Activated CD8-positive, alpha-beta memory T cell treated with anti-CD3 and anti-CD28 coated beads, Interleukin-2, amount 10 ng/mL, durations not matched to agents 7 days and 5 days (primary cell): ENCODE measurements at places on chromosomes 4 and X. TPM values are rescaled to one million over a fixed set of nuclear protein-coding genes. Genes with fewer than 3 reads are reported as not detected.

- no peak for DNase-seq
- no peaks in the 10 kb centered on the region for H3K36me3 ChIP-seq
- H3K27me3 ChIP-seq = peaks cover 2% of the 10 kb centered on the region
- no peaks in the 10 kb centered on the region for H3K4me1 ChIP-seq
- no peak overlapping the region for H3K4me3 ChIP-seq
- no peak overlapping the region for H3K27ac ChIP-seq
Observed at GRCh38 chr4:141027421-141027820, 105.8 kb downstream of the RNF150 start.

GRCh38 chr4:139973616-139974015 is 180.4 kb downstream of the MAML3 start:
- no peak for DNase-seq
- no peaks in the 10 kb centered on the region for H3K27me3 ChIP-seq
- H3K4me1 ChIP-seq = peaks cover 49% of the 10 kb centered on the region
- H3K4me3 ChIP-seq = no peak overlapping the region
- peaks cover 6% of the 10 kb centered on the region for H3K36me3 ChIP-seq

- H3K27ac ChIP-seq = peak overlapping the region; percentile 56
- peaks cover 29% of the 10 kb centered on the region for H3K27me3 ChIP-seq
- H3K36me3 ChIP-seq = no peaks in the 10 kb centered on the region
- peak; percentile 59 for DNase-seq
- H3K4me3 ChIP-seq = peak overlapping the region; percentile 5
Observed at GRCh38 chrX:70439016-70439415, 5.6 kb upstream of the DLG3 start.

DNA sequence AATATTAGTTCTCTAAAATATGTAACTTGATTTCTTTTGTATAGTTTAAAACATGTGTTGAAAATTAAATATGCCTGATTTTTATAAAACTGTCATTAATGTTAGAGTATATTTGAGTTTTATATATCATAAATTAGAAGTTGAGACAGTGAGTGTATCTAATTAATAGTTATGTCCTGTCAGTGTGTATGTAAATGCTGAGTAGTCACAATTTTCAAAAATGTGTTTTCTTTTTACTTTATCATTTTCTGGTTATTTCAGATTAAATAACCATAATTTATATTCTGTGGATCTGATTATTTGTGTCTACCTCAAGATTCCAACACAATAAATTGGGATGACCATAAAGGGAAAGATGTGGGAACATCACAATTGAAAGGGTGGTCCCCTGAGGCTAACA is 82.7 kb upstream of the CXXC4 start:
- H3K36me3 ChIP-seq = no peaks in the 10 kb centered on the region
- no peak for DNase-seq
- no peaks in the 10 kb centered on the region for H3K4me1 ChIP-seq
- no peaks in the 10 kb centered on the region for H3K27me3 ChIP-seq

The S100P gene
- total RNA-seq = 1.3 TPM

DNA sequence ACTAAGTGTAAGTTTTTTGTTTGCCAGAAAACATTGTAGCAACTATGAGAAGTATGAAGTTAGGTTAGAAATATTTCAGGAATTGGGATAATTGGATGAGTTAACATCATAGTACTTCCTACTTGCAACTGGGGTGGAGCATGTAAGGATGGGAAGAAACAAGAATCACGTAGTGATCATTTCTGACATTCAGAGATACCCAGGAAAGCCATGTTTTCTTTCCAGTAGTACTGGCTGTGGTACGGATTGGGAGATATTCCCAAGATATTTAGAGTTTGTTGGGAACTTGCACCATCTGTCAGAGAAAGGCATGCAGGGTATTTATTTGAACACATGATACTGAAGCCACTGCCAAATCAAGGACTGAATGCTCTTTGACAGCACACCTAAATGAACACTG is 87.6 kb upstream of the SLC4A4 start:
- no peak for DNase-seq
- H3K27me3 ChIP-seq = no peaks in the 10 kb centered on the region
- H3K4me1 ChIP-seq = peaks cover 2% of the 10 kb centered on the region
- no peak overlapping the region for H3K4me3 ChIP-seq

GRCh38 chr4:14520171-14520570 is 482.1 kb upstream of the CPEB2 start:
- no peak overlapping the region for H3K27ac ChIP-seq
- H3K36me3 ChIP-seq = no peaks in the 10 kb centered on the region
- no peaks in the 10 kb centered on the region for H3K4me1 ChIP-seq
- no peaks in the 10 kb centered on the region for H3K27me3 ChIP-seq

- H3K27me3 ChIP-seq = peaks cover 74% of the 10 kb centered on the region
- H3K27ac ChIP-seq = no peak overlapping the region
- no peak for DNase-seq
- H3K36me3 ChIP-seq = peaks cover 4% of the 10 kb centered on the region
- H3K4me1 ChIP-seq = peaks cover 14% of the 10 kb centered on the region
Observed at GRCh38 chr4:183797445-183798300, 107.4 kb upstream of the STOX2 start.

- no peaks in the 10 kb centered on the region for H3K27me3 ChIP-seq
- H3K27ac ChIP-seq = peak overlapping the region; percentile 85
- H3K36me3 ChIP-seq = peaks cover 63% of the 10 kb centered on the region
- peak overlapping the region; percentile 81 for H3K4me3 ChIP-seq
- peak; percentile 51 for DNase-seq
Observed at GRCh38 chr4:67632492-67632891, 68.5 kb downstream of the UBA6 start.

GRCh38 chr4:8706216-8707044 is 113.9 kb downstream of the CPZ start:
- H3K36me3 ChIP-seq = no peaks in the 10 kb centered on the region
- DNase-seq = no peak
- no peaks in the 10 kb centered on the region for H3K27me3 ChIP-seq
- H3K4me3 ChIP-seq = no peak overlapping the region
- no peaks in the 10 kb centered on the region for H3K4me1 ChIP-seq
- no peak overlapping the region for H3K27ac ChIP-seq
